ENCODE measurements at places on chromosomes 3 and 15.

- no peak for DNase-seq
These were observed 6.9 kb downstream of the SHF start for GRCh38 chr15:45180648-45181436.

- no peak for DNase-seq
These were observed 111.9 kb downstream of the ETFA start for GRCh38 chr15:76199106-76200082.

DNA sequence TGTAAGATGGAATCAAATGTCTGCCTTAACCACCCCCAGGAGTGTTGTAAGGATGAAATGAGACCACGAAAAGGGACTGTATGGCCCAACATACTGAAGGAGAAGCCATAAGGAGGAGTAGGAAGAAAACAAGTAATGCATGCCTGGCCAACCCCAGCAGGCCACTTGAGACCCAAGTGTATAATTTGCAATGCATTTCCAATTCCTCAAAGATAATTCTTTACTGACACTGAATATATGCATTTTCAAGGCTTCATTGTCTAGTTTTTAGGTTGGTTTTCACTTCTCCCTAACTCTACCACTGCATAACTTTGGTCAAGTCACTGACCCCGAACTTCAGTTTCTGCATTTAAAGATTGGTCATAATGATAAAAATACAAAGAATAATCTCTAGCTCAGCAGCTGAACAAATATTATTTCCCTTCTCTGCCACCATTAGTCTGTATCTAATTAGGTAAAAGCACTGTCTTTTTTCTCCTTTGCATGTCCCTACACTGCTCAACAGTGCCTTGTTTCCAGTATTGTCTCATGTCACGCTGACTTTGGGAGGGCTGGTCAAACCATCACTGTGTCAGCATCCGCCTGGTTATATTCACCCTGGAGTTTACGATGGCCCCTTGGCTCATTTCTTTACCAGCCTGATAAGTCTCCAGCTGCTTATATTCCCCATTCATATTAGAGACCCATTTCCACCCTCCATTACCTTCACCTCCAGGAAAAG is 378.6 kb downstream of the NTRK3 start:
- no peak for DNase-seq

DNA sequence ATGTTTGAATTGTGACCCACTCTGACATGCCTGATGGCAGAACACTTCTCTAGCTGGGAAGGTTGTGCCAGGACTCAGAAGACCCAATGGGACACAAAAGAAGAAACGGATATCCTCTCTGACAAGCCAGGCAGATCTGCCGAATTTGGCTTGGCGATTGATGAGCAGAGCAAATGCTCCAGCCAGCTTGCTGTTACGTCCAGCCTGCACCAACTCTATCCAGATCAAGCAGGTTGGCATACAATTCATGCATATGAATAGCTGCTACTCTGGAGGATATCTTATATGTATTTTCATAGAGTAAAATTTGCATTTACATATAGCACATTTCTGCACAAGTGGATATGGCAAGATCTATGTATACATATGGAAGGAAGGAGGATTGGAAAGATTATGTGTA is 102.8 kb downstream of the PEX5L start:
- DNase-seq, result no peak

DNA sequence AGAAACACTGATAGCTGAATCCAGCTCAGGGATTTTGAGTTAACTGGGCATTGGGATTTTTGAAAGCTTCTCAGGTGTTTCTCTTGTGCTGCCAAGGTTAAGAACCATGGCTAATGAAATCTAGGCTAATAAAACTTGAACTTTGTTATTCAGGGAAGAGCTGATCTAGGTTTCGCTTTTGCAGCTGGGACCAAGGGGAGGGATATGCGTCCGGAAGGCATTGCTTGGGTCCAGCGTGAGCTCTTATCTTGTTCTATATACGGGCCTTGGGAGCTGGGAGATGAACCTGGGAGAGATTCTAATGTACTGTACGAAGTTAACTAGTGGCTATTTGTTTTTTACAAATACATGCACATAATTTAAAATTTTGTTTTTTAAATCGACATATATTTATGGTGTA is 29.8 kb downstream of the ITPR1 start:
- no peak for DNase-seq

DNA sequence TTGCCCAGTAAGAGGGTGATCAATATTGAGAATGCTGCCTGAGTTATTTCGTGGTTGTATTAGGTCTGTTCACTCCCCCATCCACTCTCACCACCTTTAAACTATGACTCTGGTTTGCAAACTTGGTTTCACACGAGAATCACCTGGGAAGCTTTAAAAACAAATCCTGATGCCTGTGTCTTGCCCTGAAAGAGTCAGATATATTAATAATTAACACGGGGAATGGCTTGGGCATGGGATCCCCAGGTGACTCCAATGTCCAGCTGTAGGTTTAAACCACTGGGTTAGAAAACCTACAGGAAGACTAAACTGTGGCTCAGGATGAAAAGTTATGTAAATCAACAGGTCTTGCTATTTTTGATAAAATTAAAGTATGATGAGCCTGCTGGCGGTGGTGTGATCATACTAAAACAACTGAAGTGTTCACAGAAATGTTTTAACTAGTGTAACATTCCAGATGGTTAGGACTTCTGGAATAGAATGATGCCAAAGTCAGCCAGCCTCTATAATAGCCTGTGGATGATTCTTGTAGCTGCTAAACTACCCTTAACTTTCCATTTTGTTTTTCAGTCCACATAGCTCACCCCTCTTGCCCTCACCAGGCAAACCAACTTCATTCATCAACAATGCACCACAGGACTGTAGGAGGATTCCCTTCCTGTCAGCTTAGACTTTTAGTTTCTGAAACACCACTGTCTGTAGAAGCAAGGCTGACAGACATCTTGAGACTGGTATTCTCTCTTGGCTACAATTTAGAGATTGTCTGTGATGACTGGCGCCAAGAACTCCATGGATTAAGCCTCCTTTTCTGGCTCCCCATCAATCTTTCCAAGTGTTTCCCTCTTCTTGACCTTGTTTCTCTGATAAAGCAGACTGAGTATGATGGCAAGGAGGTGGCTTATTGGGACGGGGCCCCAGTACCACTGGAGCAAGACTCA is 119.1 kb upstream of the ADAMTS9 start:
- DNase-seq, result no peak

- no peak for DNase-seq
These were observed 44.9 kb downstream of the PEX5L start for GRCh38 chr3:179991883-179992282.

GRCh38 chr15:40050788-40051470 is 11.9 kb upstream of the SRP14 start:
- no peak for DNase-seq

DNA sequence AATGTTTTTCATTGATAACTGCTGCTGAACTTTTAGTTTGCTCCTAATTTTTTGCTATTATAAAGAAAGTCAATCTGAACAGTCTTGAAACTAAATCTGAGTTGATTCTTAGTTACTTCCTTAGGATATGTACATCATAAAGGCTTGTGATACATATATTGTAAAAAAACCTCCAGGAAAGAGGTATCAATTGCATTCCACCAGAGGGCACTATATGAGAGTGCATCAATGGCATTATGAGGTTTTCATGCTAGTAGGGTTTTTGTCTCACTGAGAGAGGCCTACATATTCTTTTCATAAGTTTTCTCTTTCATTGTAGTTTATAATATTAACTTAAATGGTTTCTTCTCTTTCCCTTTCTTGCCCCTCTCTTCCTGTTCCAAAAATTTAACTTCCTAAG is 46.9 kb downstream of the PIK3R4 start:
- DNase-seq, result no peak

GRCh38 chr3:136184703-136185102 is 11.4 kb downstream of the MSL2 start:
- no peak for DNase-seq

- DNase-seq, result no peak
These were observed 43.4 kb downstream of the HCN4 start for GRCh38 chr15:73325191-73325861.

- DNase-seq, result no peak
These were observed 382.9 kb upstream of the MCTP2 start for GRCh38 chr15:93848490-93848889.

DNA sequence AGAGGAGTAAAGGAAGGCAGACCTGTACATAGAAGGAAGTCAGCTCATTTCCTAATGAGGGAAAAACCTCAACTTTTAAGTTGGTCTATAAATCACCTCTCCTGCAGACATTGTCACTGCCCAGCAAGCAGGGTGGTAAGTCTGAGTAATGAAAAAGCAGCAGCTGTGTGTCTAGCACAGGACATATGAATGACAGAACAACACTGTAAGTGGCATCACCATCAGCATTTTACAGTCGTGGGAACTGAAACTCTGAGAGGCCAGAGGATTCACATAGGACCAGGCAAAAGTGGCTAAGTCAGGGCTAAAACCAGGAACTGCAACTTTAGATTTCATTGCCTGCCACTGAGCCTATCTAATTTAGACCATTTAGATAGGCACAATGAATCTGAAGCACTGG is 235.6 kb downstream of the CLSTN2 start:
- DNase-seq, result no peak

- no peak for DNase-seq
These were observed 21.7 kb upstream of the ABHD10 start for GRCh38 chr3:111956995-111957734.

DNA sequence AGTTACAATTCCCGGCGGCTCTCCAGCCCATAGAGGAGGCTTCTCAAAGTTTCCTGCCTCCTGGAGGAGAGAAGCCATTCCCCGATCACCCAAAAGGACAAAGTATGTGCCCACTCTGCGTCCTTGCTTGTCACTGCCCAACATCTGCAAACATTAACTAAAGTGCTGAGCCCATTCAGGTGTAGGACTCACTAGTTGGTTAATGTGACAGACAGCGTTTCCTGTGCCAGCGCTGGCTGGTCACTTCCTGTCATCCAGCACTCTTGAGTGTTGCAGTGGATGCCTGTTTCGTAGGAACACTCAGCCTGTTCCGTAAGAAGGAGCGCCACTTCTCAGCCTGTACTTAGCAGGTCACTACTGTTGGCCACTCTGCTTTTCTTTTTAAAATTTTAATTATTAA is 100.3 kb downstream of the APBA2 start:
- no peak for DNase-seq

GRCh38 chr15:99321468-99321867 is 70.2 kb downstream of the LRRC28 start:
- no peak for DNase-seq

- no peak for DNase-seq
These were observed 21.7 kb upstream of the IQCF6 start for GRCh38 chr3:51800750-51801125.

- DNase-seq, result no peak
These were observed 225.4 kb downstream of the CTNNB1 start for GRCh38 chr3:41424543-41425300.

DNA sequence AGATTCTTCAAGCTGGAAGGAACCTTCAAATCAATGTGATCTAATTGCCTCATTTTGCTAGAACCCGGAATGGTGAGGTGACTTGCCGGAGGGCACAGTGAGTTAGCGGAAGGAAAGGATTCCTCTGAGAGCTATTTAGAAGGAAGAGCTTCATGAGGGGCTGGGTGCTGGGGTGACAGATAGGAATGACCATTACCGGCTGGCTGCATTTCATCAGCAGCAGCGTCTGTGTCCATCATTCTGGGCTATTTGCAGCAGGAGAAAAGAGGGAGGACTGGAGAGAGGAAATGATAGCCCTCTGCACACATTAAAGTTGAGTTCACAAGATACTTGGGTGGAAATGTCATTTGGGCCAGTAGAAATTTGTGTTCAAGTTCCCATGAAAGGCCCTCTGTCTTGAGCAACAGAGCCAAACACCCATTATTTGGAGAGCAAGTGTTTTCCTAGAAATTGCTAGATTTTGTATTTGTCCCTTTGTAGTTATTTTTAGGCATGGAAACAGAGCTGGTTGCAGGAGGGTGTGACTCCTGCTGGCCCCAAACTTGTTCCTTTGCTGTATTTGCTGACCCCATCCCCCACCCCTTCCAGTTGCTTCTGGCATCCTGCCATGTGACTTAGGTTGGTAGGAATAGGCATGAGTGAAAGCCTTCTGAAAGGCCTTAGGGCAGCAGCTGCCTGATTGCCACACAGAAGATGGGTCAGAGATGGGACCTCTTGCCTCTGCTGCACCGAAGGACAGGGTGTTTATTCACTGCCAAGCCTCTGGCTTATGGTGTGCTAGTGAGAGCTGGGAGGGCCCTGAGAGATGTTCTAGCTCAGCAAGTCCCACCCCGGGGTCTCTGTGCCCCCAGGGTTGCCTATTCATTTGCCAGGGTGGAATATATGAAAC is 87.5 kb upstream of the PLXNA1 start:
- no peak for DNase-seq

DNA sequence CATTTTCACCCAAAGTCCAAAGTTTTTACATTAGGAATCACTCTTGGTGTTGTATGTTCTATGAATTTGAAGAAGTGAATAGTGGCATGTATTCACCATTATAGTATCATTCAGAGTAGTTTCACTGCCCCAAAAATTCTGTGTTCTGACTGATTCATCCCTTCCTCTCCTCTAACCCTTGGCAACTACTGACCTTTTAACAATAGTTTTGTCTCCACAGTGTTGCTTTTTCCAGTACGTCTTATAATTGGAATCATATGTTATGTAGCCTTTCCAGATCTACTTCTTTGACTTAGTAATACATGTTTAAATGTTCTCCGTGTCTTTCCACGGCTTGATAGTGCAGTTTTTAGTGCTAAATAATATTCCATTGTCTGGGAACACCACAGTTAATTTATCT is 379.0 kb upstream of the SGO1 start:
- DNase-seq, result no peak

DNA sequence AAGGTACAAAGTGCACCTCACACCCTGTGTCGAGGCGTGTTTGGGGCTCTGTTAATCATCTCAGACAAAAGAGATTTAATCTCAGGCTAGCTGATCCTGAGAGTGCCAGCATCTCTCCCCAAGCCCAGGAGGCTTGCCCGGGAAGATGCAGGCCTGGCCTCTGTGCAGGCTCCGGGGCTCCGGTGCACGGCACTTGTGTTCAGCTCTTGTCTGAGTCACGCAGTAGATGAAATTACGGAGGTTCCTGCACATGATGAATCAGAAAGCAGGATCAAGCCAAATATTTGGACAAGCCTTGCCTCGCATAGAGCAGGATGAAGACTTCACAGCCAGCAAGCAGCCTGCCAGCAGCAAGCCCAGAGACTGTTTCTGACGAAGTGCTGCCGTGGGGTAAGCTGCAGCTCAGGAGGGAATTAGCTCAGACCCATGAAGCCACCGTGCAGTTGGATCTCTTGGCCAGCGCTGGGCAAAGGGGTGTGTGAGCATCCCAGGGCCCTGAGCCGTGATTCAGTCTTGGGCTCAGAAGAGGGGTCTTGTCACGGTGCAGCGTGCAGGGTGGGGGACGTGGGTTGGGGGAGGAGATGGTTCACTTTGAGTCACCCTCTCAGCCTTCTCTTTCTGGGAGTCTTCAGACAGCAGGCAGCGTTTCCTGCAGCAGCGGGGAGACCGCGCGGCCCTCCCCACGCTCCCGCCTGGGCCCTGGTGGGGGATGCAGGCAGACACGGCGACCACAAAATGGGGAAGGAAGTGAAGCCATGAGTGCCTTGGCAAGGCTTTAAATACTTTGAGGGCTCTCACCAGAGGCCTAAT is 89.2 kb upstream of the MEF2A start:
- DNase-seq, result peak; percentile 22

DNA sequence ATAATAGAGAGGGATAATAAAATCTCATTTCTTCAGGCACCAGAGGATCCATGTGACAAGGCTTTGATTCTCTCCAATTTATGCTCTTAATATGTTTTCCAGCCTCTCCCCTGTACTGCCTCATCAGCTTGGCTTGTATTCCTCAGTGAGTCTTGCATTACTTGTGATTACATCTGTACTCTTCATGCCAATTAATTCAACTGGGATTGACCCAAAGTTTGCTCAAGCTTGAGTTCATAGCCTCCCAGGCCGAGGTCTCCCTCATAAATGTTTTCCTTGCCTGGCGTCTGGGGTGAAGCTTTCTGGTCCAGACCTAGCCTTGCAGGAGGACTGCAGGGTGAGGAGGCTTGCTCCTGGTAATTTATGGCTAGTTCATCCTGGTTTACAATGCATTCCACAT is 146.9 kb downstream of the CHST2 start:
- DNase-seq, result no peak
